ENCODE measurements at places on chromosomes 3 and 15.

GRCh38 chr3:134496471-134497071, 10.7 kb downstream of the CEP63 start:
- no peak for DNase-seq

DNA sequence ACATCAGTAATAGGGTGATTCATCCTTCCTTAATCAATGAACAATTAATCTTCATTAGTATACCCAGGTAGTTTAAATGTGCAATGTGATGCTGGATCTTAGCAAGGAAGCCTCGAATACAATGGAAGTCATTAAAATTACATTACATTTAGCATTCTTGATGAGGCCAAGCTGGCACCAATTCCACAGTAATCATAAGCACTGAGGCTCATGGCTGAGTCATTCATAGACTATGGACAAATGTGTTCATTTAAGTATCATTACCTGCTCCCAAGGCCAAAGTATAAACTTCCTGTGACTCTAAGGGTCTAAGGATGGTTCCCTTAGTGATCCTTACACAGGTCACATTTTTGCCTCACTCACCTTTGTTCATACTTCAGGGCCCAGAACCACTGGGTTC, 266.4 kb upstream of the CDIN1 start:
- DNase-seq: no peak

GRCh38 chr3:10321630-10322351, 879 bp upstream of the SEC13 start:
- DNase-seq: no peak

- DNase-seq: no peak
Observed at GRCh38 chr15:85473455-85473854, 93.1 kb downstream of the AKAP13 start.

DNA sequence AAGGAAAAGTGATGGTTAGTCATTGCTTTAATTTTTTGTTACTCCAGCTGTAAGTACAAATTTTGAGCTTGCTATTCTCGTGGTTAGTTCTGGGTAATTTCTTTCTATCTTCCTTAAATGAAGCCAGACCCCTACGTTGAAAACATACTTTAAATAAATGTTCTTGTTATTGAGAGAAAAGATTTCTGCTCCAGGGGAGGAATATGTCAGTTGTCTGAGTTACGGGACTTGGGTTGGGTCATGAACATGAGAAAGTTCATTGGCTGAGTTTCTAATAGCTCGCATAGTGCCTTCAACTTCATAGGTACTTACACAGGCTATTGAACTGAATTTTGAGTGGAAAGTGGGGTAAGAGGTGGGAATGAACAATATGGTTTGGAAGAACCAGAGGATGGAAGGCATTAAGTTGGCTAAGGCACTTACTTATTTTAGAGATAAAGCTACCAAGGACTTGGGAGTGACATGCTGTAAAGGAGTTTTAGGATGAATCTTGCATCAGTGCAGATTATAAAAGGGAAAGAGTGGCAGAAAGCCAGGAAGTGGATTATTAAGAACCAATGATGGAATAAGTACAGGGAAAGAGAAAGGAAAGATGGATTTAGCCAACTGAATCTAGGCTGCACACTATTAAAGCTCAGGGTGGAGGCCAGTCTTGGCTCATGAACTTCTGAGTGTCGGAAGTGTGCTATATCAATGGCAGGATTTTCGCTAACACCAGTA, 1.4 kb downstream of the RPSA start:
- no peak for DNase-seq

GRCh38 chr3:108475220-108475782, 35.1 kb downstream of the MYH15 start:
- no peak for DNase-seq

GRCh38 chr3:174101244-174101643, 703.7 kb downstream of the NLGN1 start:
- DNase-seq: peak; percentile 7

DNA sequence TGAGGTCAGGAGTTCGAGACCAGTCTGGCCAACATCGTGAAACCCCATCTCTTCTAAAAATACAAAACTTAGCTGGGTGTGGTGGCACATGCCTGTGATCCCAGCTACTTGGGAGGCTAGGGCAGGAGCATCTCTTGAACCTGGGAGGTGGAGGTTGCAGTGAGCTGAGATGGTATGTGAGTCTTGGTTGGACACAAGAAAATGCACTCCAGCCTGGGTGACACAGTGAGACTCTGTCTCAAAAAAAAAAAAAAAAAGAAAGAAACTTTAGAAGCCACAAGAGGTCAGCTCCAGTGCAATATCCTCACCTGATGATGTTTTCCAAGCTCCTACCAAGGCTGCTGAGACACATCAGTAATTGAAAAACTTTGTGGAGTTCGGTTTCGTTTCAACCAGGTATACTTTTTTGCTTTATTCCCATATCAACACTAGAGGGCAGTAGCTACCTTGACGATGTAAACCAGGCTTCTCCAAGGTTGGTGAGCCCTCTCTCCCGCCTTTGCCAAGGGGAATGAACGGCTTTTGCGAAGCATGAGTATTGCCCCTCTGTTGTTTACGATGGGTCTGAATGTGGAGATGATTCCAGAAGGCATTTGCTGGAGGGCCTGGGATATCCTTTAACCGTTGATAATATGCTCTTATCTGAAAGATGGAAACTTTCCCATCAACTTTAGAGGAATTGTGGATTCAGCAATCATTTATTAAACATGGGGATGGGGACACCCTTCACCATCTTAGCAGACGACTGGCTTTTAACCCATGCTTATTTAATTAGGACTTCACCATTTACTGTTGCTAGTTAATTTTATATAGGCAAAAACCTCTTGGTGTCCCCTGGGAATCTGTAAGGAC, 202.8 kb downstream of the SV2B start:
- DNase-seq: peak; percentile 66

- no peak for DNase-seq
Observed at GRCh38 chr3:72391659-72392058, 456.6 kb downstream of the SHQ1 start.

GRCh38 chr3:177071496-177072156, 125.7 kb downstream of the TBL1XR1 start:
- DNase-seq: no peak

GRCh38 chr3:120796976-120797375, 54.4 kb downstream of the GTF2E1 start:
- no peak for DNase-seq

DNA sequence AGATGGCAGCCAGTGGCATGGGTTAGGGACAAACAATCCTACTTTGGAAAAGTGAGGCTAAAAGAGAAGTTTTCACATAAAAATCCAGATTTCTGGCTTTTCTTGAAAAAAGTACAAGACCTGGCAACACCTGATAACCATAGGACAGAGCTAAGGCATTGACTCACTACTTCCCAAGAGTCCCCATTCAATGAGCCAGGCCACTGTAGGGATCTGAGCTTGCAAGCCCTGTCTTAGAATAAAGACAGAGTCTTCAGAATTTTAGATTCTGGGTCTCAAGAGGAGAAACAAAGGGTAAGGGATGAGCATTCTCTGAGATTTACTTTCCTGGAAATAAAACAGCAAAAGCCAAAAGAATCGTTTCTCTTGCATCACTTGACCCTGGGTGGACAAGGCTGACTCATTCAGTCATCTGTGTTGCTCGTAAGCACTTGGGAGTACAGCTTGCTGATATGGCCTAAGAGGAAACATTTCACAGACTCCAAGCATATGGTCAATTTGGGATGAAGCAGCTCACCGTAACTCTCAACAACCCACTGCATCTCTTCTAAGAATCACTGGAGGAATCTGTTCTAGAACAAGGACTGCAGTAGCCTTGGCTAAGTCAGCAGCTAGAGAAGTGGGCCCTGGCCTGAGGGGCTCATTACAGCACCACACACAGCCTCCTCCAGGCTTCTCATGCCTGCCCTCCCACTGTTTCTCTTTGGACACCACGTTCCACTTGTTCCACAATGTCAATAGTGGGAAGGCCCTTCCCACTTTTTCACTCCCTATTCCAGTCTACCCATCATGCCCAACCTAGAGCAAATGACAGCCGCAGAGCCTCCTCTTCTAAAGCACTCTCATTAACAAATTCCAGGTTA, 86.2 kb downstream of the RFTN1 start:
- no peak for DNase-seq

DNA sequence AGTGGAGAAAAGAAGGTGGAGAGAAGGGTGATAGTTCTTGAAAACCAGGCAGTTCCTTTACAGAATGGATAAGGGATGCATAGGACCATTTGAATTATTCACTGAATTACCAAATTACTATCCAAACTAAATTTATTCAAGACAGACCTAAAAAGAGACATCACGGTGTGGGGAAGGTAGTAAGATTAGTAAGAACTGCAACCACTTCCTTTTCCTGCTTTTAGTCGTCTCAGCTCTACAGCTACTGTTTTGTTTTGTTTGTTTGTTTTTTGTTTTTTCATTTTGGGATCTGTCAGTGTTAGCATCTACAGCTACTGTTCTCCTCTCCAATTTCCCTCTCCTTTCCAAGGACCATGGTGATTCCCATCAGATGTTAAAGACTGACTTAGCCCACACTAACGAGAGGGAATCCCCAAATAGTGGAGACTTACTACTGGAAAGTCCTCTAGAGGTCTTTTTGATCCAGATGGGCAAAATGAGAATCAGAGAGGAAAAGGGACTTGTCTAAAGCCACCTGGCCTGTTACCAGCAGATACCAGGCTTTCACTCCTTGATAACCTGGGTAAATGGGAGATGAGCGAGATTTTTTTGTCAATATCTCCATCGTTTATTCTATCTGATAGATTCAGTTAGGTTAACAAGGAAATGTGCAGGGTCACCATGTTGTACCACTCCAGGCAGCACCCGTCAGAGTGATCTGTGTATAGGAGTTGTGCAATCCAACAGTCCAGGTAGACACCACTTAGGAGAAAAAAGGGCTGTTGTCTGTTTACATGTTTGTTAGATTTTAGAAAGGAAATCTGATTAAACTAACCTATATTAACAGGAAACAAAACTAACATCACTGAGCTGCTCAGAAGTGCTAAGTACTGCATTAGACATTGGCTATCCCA, 6.0 kb downstream of the HCLS1 start:
- DNase-seq: no peak

DNA sequence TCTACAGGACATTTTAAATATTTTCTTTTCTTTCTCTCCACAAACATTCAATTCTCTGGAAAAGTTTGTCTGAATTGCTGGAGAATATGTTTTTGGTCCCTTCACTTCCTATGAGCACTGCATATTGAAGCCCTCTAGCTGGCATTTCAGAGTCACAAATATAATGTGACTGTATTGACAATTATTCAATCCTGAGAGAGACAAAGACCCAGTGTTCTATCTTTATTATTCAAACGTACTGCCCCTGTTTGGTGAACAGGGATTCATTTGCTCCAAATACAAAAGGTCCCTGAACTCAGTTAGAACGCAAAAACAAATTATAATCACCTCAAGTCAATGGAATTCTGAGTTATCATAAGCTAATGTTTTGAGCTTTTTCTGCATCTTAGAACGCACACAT, 173.1 kb upstream of the CDIN1 start:
- no peak for DNase-seq

- DNase-seq: no peak
Observed at GRCh38 chr3:123936400-123936799, 24.6 kb downstream of the CCDC14 start.

- DNase-seq: no peak
Observed at GRCh38 chr3:81237181-81237580, 524.3 kb downstream of the GBE1 start.

DNA sequence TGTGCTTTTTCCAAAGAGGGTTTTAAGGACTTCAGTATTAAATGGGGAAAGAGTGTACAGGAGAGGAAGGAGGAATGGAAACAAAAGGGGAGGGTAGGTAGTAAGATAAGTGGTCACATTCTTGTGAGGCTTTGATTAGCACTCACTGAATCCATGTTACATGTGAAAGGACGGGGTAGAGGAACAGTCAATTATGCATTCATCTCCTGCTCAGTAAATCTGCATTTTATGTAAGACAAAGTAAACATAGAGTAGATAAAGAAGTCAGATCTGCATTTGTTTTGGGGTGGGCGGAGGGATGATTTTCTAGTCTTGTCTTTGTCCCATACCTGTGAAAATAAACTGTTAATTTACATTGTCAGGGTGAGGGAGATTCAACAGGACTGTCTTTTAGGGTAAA, 50.8 kb downstream of the SACM1L start:
- no peak for DNase-seq

DNA sequence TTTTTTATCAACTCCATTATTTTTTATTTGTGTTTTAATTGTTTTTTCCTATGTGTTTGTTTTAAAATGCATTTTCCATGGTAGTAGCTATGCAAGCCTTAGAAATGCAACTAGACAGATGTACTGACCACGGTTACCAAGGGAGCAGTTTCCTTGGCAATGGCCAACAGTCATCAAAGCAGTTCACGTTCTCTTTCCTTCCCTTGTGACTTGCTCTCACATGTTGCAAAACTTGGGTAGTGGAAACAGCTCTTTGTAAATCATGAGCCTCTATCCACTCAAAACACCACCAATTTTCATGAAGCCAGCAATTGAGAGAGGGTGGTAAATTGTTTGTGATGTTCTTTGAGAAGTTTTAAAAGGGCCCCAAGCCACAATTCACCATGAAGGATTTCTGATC, 499.4 kb upstream of the MDFIC2 start:
- DNase-seq: no peak

DNA sequence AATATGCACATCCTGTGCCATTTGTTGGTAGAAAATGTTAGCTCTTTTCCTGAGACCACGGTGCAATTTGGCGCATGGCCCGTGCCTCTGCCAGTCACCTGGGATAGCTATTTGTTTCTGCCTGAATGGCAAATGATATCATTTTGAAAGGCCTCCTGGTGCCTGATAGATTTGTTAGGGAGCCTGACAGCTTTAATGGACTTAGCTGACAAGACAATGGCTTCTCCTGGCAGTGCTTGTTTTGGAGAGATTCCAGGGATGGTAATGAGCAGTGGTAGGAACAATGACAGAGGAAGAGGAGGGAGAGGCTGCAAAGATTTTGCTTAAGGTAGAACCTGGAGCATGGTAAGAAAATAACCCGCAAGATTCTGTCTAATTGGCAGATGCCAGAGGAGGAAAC, 268.5 kb downstream of the CLSTN2 start:
- peak; percentile 80 for DNase-seq

- DNase-seq: no peak
Observed at GRCh38 chr3:71088019-71088708, 495.4 kb downstream of the FOXP1 start.

DNA sequence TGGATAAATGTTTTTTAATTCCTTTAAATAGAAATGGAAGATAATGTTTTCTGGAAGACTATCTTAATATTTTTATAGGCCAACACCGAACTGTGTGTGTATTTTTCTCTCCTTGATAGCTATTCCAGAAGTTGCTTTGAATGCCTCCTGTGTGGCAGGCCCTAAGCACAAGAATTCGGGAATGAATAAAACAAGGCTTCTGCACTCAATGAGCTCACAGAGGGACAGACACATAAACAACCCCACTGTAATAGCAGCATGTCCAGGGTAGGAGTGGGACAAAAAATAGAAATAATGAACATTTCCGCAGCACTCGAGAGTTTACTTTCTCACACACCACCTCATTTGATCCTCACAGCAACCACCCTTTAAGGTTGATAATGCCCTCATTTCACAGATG, 18.0 kb downstream of the SRGAP3 start:
- no peak for DNase-seq

GRCh38 chr15:30954674-30955073, 36.8 kb downstream of the MTMR10 start:
- no peak for DNase-seq

- no peak for DNase-seq
Observed at GRCh38 chr15:89441295-89441812, 55.0 kb downstream of the RHCG start.

- DNase-seq: no peak
Observed at GRCh38 chr3:175107231-175107630, 248.1 kb downstream of the NAALADL2 start.
